Fibroblast of skin of scalp (primary cell): ENCODE measurements at places on chromosomes 13 and 19.

DNA sequence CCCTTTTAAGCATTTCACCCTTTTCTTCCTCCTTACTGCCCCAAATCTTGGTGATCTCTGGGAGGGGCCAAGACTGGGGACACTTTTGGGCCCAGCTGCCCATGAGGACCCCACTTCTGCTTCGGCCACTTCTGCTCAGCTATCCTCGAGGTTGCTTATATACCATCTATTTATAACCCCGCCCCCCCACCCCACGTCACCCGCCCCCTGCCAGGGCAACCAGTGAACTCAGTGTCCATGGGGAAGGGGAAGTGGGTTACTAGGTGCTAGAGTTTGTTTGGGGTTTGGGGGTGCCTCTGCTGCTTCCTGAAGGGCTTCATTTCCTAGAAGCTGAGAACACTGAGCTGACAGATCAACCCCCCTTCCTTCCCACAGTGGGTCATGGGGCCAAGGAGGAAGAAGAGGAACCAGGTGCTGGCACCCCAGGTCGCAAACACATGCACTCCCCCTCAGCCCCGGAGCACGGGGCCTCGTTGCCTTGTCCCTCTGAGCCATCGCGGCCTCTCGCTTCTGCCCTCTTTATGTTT, 6.1 kb upstream of the ADGRE5 start:
- no peak for DNase-seq

DNA sequence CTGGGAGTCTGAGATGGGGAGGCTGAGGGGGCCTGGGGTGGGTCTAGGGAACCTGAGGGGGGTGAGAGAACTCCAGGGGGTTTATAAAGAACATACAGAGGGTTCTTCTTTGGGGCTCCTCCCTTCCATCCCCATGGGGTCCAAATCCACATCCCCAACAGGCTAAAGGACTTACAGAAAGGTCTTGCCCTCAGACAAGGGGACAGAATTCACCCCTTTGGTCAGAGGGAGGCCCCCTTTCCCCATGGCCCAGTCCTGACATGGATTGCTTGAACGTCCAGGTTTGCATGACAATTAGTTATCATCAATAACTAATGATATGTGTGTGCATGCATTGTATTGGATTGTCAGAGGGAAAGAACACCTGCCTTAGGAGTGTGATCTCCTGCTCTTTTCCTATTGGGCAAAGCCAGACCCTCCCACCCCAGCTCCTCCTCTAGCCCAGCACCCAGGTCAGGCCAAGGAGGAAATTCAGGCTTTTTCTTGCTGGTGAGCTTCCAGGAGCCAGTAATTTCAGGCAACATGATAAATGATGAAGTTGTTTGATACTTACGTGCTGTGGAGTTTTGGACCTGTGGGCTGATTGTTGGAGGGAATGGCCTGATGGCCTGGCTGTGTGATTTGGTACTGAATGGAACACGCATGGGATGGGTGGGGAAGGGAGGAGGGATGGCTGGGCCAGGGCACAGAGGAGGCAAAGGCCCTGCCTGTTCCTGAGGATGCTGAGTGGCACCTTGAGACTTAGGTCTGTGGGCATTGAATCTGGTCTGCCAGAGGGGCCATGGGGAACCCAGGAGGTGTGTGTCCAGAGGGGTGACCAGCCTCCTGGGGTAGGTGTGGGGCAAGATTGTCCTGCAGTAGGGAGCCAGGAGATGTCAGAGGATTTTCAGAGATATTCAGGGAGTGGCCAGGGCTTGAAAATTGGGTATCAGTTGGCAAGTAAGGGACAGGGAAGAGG, 1.1 kb downstream of the KLHL26 start:
- no peak for DNase-seq

DNA sequence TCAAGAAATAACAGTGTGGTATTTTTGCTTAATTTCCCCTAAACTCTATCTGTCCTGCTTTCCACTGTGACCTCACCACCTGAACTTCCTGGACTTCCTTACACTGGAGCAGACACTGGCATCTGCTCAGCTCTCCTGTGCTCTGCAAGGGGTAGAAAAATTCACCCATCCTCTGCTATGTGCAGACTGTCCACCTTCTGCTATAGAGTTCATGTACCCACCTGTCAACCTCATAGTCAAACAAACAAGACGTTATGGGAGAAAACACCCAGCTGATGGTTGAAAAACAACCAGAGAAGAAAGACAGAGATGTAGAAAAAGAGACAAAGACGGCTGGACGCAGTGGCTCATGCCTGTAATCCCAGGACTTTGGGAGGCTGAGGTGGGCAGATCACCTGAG, 12.2 kb downstream of the LAIR1 start:
- DNase-seq: no peak

- no peak for DNase-seq
Observed at GRCh38 chr19:18899624-18900560, 3.9 kb upstream of the CERS1 start.

DNA sequence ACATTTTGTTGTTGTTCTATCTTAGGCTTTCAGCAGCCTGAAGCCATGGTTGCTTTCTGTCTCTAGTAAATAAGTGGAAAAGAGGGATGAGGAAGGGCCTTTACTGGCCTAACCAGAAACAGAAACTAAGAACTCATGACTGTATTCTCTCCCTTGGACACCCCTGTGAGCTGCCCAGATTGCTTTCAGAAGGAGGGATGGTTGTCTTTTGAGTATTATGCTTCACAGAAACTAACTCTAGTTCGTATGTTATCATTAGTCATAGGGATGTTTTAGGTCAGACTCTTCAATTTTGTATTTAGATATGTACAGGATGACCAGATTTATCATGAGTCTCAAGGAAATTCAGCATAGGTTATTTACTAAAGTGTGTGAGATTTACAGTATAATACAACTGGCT, 17.5 kb downstream of the BORA start:
- DNase-seq: no peak

DNA sequence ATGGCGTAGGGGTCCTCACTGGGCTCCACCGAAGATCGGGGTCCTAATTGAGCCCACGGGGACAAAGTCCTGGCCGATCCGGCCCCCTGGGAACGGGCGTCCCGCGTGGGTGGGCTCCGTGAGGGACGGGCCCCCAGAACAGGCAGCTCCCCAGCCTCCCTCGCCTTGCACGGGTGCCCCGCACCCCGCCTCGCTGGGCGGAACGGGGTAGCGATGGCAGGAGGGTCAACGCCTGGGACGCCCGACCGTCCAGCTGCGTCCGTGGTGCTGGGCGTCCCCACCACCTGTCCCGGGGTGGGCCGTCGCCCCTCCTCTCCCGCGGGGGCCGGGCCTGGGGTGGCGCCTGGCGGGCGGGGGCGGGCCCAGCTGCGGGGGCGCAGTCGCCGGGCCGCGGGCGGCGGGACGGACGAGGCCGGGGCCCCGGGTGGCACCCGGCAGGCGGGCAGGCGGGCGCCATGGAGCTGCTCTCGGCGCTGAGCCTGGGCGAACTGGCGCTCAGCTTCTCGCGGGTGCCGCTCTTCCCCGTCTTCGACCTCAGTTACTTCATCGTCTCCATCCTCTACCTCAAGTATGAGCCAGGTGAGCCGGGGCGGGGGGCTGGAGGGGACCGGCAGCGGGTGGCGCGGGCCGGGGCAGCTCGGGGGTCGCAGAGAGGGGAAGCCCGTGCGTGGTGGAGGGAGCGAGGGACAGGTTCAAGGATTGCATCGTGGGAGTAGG, at the start of gene TMEM38A:
Gene TMEM38A (plus strand): TSS at position 377 of the 717 bp plus-strand sequence. CDS start 79 bp downstream, at position 456.
- no peak for DNase-seq

DNA sequence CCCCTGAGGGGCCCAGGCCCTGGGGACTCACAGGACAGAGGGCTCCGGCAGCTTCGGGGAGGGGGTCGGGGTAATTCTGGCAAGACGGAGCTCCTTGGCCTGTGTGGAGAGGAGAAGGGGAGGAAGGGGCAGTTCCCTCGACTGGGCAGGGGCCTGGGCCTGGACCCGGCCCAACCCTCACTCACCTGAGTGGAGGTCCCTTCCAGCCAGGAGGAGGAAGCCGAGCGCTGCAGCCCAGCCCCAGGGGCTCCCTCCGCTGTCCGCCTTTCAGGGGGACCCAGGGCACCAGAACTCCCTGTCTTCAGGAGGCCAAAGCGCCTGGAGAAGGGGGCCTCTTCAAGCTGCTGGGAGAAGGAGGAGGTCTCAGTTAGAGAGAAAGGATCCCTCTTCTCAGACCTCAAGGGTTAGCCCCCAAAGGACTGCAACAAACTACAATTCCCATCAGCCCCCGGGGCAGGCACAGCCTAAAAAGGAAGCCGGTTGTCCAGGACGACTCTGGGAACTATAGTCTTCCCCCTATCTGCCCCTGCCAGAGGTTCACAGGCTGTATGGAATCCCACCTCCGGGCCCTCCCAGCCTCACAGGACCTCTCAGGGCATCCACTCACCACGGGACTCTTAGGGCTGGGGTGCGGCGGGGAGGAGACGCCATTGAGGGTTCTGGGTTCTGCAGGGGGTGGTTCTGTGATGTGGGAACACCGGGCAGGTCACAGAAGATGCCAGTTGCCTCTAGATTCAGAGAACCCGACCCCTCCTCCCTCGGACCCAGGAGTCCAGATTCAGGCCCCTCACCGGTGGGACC, 19.8 kb downstream of the EPS8L1 start:
- no peak for DNase-seq

GRCh38 chr19:38055010-38055409, 148.0 kb downstream of the SIPA1L3 start:
- DNase-seq: no peak

DNA sequence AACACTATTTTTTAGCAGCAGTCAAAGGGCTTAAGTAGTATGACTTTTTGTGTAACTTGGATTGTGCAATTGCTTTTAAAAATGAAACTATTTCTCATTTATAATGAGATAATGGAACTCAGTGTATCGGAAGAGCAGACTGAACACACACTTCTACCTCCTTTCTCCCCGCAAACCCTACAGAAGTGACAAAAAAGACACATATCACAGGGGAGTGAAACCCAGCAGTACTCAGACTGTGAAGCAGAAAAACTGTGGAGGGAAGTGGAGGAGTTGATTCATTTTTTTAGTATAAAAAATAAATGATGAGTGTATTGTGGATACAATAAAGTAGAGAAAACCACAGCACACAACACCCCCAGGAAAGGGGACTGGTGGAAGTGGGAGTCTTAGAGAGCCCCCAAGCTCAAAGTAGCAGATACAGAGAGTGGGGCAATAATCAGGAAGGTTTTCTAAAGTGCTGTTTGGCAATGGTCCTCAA, 9.7 kb downstream of the LPAR6 start:
- DNase-seq: no peak

GRCh38 chr19:13817018-13817614, 21.9 kb downstream of the ZSWIM4 start:
- no peak for DNase-seq

DNA sequence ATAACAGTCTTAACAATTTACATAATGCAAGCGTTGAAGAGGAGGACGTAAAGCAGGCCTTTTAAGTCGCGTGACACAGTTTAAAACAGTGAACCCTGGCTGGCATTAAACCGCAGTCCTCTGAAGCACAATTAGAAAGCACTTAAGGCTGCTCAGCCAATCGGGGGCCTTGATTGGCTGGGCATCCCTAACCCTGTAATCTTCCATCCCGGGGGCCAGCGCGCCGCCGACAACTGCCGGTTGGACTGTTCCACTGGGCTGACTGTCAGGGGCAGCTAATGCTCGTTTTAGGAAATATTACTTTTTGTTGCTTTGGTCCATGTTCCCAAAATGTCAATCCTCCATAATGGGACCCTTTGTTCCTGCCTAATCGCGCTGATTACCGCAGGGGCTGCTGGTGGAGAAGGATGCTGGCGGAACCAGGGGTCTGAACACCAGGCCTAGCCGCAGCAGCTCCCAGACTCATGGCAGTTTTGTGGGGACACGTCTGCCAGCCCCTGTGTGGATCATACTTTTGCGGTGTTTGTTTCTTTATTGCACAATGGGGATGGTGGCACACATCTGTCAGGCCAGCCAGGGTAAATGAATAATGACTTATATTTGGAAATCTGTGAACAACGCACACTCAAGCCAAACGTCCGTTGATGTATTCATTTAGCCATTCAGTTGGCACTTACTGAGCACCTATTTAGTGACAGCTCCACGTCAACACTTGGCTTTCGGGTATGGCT, 127.1 kb upstream of the SPACA7 start:
- no peak for DNase-seq

DNA sequence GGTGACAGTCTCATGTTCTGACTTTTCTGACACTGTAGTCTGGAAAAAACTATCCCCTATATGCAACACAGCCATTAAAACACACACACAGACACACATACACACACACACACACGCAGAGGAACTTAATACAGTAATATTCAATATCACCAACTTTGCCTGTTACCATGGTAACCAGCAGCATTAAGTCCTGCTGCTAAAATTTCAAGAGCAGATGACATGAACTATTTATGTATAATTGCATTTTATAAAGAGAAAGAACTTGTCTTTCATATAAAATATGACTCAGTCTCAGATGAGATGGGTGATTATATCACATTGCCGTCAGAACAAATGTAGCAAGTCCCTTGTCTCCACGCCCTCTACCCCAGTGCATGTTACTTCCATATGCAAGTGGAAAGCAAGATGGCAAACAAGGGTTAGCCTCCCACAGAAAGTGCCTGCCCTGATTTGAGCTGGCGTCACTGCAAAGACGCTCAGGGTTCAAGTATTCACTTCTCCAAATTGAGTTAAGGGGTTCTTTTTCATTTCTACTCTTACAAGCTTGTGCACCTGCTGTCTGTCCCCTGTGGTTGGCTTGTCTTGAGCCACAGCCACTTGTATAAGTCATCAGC, 576.8 kb downstream of the UQCRFS1 start:
- no peak for DNase-seq

DNA sequence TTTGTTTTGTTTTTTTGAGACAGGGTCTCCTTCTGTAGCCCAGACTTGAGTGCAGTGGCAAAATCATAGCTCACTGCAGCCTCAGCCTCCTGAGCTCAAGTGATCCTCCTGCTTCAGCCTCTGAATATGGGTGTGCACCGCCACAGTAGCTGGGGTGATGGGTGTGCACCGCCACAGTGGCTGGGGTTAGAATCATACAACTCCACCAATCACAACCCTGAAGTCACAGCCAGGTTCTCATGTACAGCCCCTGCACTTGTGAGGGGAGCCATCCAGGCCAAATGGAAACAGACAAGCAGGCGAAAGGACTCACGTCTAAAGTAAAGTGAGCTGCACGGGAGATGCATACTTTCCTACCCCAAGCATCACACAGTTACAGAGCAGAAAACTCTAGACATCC, 63.1 kb upstream of the RANBP3 start:
- DNase-seq: no peak

GRCh38 chr13:45833663-45834375, 17.7 kb downstream of the SIAH3 start:
- DNase-seq: peak; percentile 33

GRCh38 chr19:17889609-17890214, 18.0 kb downstream of the SLC5A5 start:
- peak; percentile 55 for DNase-seq

DNA sequence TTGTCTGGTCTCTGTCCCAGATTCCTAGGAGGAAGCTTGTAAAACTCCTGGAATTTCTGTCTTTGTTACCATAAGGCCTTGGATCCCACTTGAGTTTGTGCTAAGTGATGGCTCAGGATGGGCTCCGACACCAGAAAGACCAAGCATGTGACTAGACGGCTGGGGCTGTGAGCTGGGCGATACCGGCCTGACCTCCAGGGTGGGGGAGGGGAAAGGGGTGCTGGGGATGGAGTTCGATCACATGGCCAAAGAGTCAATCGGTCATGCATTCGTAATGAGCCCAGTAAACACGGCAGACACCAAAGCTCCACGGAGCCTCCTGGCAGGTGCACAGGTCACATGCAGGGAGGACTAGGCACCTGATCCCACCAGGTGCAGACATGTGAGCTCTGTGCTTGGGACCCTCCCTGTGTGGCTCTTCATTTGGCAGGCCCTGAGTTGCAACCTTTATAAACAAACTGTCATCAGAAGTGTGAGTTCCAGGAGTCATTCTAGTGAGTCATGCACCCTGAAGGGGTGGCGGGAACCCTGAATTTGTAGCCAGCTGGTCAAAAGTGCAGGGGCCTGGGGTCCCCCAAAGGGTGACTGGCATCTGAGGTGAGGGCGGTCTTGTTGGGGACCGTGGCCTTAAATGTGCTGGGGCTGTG, 27.1 kb downstream of the ELAVL1 start:
- no peak for DNase-seq
